ENCODE measurements at places on chromosomes 3 and 15. TPM values are rescaled to one million over a fixed set of nuclear protein-coding genes. Genes with fewer than 3 reads are reported as not detected.

PLAAT1 gene
- 3.4 TPM for total RNA-seq

DNA sequence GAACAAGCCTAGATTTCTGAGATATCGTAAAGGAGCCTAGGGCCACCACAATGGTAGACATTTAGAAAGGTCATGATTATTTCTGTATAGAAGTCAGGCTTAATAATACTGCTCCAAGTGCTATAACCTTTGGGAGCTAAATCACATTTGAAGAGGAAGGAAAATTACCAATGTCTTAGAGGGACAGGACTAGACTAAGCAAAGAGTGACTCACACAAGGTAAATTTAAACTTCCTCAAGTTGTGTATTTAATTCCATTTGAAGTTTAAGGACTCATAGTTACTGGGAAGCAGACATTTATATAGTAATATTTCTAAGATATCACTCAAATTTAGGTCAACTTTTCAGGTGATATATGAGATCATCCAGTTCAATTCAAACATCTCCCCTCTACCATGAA lies 227.6 kb upstream of the MME start:
- no peak for DNase-seq

CDHR4 gene
- 0.50 TPM for total RNA-seq

P2RY1 gene
- total RNA-seq = 25.2 TPM

DNA sequence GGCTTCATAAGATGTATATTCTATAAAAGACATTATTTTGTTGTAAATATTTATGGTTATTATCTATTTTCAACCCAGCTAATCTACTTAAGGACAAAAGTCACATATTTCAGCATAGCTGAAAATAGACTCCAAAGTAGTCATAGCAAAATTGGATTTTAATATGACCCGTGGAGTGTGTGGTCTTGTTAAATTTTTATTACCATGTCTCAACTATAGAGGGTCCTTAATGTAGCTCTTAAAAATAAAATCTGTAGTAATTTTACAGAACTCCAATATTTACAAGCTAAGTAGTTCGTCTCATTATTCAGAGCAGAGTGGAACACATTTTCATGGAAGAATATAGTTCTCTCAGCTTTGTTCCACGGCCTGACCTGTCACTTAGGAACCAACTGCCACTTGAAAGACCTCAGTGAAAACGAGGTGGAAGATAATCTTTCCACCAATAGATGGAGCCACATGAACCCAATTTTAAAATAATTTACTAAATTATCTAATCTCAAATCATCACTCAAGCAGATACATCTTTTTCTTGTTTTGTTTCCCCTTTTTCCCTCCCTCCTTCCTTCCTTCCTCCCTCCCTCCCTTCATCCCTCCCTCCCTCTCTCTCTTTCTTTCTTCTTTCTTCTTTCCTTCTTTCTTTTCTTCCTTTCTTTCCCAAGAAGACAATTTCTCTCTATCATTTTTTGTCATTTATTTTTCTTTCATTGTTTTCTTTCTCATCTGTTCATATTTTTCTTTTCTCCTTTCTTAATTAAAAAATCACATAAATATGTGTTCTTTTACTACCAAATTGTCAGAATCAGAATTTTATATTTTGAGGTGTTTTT lies 97.2 kb downstream of the CLDN1 start:
- DNase-seq = no peak

SLC51A gene
- 9.8 TPM for total RNA-seq
